ENCODE measurements at places on chromosomes 12 and 14.

- DNase-seq, result no peak
Observed at GRCh38 chr12:108442067-108442466, 73.0 kb upstream of the FICD start.

DNA sequence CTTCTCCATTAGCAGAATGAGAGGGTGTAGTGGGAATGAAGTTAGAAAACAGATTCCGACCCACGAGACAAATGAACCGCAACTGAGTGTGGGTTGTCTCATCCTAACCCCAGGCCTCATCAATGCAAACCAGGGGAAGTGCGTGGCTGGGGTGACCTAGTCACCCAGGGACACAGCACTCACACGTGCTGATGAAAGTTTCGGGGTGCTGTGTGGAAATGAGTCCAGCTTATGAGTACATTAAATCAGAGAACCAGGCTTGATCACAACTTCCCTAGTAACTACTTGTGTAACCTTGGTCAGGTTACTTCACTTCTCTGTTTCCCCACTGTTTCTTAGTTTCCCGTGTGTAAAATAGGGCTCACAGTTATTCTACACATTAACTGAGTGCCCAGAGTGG is 95.4 kb upstream of the CDKN3 start:
- DNase-seq, result no peak

GRCh38 chr12:112716099-112717093 is 75.2 kb upstream of the RPH3A start:
- DNase-seq, result no peak

DNA sequence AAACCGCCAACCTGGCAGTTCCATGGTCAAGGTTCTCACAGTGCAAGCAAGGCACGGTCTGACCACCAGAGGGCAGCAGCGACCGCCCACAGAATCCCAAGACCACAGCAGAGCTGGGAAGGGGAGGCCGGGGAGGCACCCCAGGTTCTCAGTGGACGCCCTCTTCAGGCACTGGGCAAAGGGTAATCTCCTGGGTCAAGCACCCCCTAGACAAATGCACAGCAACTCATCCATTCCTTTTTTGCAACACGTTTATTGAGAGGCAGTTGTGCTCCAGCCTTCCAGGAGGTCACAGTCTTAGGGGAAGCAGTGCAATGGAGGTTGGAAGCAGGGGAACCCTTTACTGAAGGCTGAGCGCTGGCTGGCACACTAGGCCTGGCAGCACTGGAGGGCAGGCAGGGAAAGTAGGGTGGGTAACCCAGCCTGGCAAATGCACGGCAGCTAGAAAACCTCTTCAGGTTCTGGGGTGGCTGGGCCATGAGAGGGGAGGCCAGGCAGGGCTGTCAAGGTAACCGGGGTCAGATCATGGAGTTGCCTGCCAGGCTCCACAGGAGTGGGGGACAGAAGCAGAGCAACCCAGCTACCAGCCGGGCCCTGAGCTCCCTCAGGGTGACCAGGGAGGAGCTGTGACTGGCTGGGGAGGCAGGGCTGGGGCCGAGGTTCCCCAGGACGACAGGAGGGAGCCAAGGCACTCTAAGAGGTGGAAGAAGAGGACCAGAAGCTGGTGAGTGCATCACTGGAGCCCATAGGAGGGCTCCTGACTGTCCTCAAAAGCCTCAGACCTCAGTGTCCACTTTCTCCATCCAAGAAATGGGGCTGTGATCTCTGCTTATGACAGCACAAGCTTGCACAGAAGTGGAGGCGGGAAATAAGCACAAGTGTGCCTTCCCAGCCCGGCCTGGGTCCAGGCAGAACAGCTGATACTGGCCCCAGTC is 1.8 kb upstream of the RHOF start:
- peak; percentile 66 for DNase-seq

GRCh38 chr12:42468341-42468821 is 121.2 kb downstream of the PRICKLE1 start:
- no peak for DNase-seq

DNA sequence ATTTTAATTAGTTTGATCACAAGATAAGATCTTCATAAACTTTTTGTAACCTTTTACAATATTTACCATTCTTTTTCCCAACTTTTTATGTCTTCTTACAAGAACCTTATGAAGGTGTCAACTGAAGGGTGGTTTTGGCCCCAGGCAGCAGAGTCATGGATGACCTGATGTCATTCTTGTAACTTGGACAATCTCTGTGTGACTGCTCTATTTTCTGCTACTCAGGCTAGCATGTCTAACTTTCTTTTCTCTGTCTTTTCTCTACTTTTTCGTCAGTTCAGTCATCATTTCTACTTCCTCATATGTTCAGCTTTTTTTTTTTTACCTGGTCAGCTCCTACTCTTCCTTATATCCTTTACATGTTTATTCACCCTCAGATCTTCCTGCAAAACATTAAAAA is 150.7 kb upstream of the PTPRQ start:
- DNase-seq, result no peak

- DNase-seq, result no peak
Observed at GRCh38 chr12:6768437-6768914, 2.3 kb downstream of the PTMS start.

DNA sequence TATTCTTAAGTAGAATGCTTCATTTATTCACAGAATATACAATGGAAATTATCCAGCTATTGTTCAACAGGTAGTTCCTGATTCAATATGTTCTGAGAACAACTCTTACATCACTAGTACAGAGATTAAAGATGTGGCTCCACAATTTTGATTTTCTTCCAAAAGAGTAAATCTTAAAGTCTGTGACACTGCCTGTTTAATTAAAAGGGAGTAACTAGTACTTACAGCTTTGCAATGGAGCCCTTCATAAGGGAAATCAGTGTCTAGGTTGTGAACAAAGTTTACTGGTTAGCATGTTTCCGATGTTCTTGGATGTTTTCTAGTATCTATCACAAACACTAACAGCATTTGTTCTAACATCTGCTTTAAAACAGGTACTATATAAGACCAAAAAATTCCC is 30.8 kb downstream of the MIA2 start:
- DNase-seq, result peak; percentile 7

GRCh38 chr14:91300283-91300895 is 55.9 kb upstream of the GPR68 start:
- DNase-seq, result no peak

DNA sequence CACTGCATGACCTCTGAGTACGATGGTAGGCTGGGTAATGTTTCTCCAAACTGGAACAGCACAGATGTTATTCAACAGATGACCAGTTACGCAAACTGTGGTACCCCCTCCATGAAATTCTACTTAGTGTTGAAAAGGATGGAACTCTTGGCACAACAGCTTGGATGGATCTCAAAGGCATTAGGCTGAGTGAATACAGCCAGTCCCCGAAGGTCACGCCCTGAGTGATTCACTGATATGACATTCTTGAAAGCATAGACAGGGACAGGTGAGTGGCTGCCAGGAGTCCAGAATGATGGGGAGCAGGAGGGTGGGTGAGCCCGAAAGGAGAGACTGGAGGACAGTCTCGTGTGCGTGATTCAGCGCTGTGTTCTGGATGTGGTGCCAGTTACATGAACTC is 187.5 kb upstream of the TMEM132C start:
- DNase-seq, result no peak

DNA sequence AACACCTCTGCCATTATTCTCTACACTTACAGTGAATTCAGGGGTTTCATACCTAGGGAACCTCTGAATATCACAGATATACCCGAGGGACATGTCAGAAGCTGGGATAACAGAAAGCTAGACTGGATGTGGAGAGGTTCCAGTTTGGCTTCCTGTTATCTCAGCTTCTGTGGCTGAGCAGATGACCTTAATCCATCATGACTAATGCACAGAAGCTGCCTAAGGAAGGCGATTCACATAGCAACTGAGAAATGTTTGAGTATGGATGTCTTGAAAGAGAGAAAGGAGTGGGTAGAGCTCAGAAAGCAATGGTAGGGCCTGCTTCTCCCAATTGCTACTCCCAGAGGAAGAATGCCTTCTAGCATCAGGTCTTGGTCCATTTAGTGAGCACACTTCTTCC is 187.6 kb downstream of the RMST start:
- no peak for DNase-seq

GRCh38 chr12:15896867-15897266 is 14.3 kb upstream of the DERA start:
- no peak for DNase-seq

Data from NCI-H2227 treated with DMSO at 0.1 percent for 48 hours (cell line).